NCI-H2029 treated with DMSO at 0.1 percent for 48 hours (cell line): ENCODE measurements at places on chromosomes 5 and 9.

DNA sequence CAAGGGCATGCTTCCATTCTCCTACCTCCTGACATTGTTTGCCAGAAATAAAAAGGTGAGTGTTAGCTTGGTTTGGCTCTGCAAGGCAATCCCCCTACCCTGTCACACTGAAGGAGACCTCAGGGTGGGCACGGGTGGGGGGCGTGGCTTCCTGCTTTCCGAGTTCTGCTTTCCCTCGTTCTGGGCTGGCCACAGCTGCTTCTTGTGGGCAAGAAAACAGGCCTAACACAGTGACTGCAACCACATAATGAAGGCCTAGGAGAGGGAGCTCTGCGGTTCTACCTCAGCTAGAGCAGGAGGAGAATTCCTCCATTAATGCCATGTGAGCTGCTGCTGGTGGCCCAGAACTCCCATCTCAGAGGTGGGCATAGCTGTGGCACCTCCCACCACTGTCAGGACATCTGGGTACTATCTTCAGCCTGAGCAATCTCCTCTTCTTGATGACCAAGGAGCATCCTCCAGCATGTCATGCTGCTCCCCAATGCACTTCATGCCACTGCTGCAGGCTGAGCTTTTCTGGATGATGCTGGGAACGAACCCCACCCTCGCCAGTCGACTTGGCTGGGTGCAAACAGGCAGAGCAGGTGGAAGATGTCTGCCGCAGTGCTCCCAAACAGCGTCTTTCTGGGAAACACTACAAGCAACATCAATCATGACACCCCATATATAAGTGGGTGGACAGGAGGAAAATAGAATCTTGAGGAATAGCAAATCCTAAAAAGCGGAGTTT lies 139.5 kb upstream of the RAPGEF1 start:
- no peak for DNase-seq

DNA sequence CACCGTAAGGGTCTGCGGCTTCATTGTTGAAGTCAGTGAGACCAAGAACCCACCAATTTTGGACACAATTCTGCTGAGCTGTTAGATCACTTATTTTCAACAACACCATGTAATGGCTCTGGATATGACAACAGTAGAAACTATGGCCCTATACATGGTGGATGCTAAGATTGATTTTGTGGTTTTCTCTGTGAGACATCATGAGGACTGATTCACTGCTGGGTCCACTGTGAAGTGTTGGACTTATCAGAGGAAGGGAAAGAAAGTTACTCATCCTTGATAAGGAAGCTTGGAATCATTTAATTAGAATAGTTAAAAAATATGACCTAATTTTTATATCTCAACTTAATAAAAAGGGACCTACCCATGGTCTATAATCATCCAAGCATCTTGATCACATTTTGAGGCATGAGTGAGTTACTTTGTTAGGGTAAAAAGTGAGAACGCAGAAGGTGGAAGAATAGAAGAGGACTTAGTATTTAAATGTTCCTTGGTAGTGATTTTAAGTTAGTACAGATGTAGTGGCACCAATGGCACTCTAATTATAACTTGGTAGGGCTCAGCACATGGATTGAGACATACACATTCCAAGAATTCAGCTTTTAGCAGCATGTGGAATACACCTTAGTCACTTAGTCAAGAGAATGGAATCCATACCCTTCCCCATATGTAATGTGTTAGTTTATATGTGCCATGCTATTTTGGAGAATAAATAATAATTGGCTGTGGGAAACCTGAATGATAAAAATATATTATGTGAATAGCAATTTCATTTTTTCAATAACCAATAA lies 123.5 kb upstream of the CD180 start:
- DNase-seq, result no peak

DNA sequence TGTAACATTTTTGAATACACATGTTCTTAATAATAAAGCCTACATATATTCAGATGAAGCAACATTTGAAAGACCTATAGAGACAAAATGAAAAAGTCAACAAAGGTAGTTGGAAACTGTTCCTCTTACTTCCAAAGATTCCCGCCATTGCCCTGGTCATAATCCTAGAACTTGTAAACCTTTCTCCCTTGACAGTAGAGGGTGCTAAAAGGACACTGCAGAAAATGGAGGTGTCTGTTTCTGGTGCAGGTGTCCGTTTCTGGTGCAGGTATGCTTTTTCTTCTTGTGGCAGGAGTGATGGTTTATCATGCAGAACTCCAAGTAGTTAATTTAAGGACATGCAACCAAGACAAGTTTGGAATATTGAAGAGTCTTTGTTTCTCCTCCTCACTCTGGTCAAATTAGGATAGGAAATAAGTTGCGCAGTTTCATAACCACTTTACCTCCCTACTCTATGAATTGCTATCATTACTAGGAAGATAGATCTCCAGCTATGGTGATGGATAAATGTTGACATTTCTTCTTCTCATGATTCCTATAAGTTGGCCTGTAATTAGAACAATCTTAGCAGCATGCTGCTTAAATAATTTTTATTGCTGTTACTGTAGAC lies 56.0 kb upstream of the FAM174A start:
- DNase-seq, result peak; percentile 70

DNA sequence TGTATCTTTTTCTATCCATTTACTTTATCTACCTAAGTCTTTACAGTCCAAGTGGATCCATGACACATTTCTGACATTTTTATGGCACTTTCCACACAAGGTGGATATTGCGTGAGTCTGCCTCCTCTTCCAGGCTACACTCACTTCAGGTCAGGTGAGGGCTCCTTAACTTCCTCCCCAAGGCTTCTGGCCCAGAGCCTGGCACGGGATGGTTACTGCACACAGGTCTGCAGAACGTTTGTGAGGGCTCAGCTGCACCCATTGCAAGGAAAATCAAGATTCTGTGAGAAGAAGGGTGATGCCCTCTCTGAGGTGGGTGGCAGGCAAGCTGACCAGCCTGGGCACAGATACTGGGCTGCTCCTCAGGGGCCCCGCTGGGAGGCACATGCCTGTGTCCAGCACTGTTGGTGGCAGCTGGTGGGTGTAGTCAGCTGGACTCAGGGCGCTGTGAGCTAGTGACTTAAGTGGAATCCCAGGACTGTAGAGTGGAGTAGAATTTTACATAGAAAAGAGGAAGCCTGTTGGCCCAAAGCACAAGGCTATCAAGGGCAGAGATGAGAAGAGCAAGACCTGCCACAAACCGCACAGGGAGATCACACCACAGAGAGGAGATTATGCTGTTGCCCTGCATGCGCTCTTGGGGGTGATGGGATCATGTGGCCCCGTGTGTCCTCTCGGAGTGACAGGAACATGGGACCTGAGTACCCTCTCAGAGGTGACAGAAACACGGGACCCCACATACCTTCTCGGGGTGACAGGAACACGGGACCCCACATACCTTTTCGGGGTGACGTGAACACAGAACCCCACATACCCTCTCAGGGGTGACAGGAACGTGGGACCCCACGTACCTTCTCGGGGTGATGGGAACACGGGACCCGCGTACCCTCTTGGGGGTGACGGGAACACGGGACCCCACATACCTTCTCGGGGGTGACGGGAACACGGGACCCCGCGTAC lies 21.3 kb downstream of the AHRR start:
- no peak for DNase-seq

GRCh38 chr9:84278130-84278529 lies 62.4 kb downstream of the SLC28A3 start:
- no peak for DNase-seq

GRCh38 chr5:56142233-56142613 lies 90.9 kb downstream of the ANKRD55 start:
- DNase-seq, result no peak

DNA sequence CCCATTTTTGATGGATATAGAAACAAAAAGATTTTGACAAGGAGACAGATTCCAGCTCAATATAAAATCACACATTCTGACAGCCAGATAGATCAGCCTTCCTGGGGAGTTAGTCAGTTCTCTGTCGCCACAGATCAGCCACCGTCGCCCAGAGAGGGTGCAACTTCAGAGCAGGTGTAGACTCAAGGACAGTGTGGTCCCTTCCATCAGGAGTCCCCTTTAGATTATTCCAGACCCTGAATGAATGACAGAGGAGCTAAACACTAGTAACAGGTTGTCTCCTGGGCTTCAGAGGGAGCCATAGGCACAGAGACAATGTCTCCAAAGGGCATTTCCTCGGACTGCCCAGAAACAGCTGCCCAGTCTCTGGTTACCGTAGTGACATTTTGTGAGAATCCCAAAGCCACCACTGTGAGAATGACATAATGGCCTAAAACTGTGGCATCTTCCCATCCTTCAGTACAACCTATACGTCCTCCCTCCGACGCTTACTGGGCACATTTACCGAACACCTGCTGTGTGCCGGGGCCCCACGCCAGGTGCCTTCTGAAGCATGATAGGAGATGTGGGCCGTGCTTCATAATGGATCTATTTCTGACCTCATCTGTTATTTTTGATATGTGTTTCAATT lies 47.4 kb upstream of the SLC2A8 start:
- DNase-seq, result peak; percentile 7

- DNase-seq, result no peak
These were observed 12.0 kb downstream of the ADRA1B start for GRCh38 chr5:159928122-159928909.

GRCh38 chr5:143541943-143542797 lies 138.7 kb upstream of the NR3C1 start:
- DNase-seq, result no peak

GRCh38 chr9:114908104-114908622 lies 22.2 kb downstream of the TNFSF8 start:
- peak; percentile 99 for DNase-seq

DNA sequence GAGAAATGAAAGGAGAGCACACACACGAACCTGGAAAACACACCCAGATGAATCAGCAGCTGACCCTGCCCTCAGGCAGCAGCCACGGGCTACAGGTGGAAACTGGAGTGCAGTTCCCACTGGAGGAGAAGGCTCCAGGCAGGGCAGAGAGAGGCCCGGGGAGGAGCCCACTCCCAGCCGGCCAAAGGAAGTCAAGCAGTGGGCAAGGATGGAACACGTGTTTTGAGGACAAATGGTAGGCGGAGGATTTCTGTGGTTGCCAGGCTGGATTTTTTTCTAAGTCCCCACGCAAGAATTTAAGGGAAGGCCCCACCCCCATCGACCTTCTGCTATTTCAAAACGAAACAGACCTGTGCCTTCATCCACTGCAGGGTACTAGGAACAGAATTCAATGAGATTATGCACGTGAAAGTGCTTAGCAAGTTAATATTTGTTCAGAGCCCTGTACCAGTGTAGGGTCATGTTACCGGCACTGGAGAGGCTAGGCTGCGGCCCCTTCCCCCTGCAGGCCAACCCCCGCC lies 6.8 kb downstream of the EPB41L4B start:
- DNase-seq, result peak; percentile 70

DNA sequence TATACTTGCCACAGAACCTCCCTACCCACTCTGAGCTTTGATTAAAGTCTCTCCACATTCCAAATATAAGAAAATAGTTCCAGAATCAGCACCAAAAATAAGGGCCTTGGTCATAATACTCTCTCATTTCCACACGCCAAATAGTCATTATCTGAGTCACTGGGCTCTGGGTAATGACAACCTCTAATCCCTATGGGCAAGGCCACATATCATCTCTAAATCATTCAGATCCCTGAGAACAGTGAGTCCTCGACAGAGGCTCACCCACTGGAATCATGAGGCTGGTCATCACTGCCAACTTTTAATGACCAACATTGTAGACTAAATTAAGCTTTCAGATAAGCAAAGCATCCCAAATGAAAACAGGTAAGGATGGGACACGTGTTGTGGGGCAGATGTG lies 28.1 kb downstream of the FAM114A2 start:
- DNase-seq, result no peak

GRCh38 chr9:137945581-137945980 lies 68.0 kb downstream of the CACNA1B start:
- no peak for DNase-seq

- no peak for DNase-seq
These were observed 83.8 kb downstream of the ANKRD31 start for GRCh38 chr5:75152860-75153259.

DNA sequence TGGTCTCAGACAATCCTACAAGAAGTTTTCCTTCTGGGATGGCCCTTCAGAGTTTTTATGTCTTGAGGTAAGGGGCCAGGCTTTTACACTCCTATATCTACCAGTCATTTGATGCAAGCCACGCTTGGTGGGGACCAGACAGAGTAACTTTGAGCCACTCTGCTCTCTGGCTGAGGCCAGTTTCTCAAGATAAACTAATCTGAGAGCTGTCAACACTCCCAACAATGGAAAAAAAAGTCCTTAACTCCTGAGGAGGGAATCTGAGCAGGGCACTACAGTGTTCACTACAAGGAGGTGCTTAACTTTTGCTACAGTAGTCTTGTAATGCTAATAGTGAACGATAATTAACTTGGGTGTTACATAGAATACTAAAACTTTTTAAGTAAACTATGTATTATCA lies 62.7 kb downstream of the MRPS30 start:
- no peak for DNase-seq

DNA sequence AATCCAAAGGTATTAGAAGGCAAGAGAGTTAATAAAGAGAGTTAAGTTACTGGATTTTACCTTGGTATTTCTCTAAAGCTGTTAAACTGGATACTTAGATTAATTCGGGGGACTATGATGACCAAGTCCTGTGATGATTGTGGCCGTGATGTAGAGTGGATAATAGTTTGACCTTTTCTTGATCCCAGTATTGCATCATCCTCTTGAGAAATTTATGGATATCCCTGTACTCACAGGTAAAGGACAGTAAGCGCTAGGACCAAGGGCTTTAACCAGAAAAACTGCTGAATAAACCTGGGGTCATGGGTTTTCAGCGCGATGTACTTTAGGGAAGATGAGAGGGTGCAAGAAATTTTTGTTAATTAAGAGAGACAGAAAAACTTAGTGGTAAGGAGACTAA lies 8.3 kb downstream of the OR13C8 start:
- DNase-seq, result no peak

DNA sequence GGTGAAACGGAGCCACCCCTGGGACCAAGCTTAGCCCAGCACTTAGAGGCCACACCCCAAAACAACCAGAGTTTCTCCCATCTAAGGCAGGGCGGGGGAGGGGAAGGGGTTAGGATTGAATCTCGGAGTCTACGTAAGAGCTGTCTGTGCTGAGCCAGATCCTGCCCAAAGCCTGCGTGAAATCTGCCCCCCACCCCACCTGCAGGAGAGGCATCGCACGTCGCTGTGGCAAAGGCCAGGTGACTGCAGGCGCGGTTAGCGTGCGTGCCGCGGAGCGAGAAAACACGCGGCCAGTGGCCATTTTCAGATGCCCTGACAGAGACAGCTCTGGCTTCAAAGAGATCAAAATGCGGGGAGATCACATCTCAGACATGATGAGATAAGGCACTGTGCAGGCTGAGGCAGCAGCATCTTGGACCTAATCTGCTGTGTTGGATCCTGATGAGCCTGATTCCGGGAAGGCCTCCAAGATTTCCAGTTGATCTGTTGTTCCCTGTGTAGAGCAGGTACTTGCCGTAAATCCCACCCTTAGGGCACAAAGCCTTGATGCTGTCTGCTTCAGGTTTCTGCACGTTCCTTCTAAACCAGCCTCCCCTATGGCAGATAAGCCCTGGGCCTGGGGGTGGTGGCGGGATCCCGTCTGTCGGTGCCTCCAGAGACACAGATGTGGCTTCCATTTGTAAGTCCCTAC lies 2.5 kb upstream of the QSOX2 start:
- no peak for DNase-seq

DNA sequence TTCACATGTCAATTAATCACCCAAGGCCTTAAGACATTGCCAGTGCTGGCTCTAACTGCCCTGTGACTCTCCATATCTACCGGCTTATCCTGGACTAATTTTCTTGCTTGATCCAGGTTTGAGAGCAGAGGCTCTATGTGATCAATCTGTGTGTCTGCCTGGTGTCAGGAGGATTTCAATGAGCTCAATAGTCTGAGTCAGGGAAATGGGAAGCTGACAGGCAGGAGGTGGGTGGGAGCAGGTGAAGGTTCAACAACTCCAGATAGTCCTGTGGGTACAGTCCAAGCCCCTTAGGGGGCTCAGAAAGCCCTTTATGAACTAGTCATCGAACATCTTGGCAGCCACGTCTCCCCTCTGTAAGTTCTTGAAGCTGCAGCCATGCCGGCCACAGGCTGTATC lies 72.2 kb downstream of the SHB start:
- no peak for DNase-seq
